Smooth muscle cell of trachea (primary cell): ENCODE measurements at places on chromosomes 1 and 21. TPM values are rescaled to one million over a fixed set of nuclear protein-coding genes. Genes with fewer than 3 reads are reported as not detected.

HAO2 gene
- total RNA-seq, result not detected in 2 replicates

FCRL2 gene
- not detected in 2 replicates for total RNA-seq

CCDC27 gene
- total RNA-seq, result not detected in 2 replicates

TNFRSF9 gene
- total RNA-seq, result 0.17 TPM in 1 of 2 replicates, not detected in the other

KRTAP19-1 gene
- total RNA-seq, result not detected in 2 replicates

NTMT2 gene
- not detected in 2 replicates for total RNA-seq

ZNF683 gene
- total RNA-seq, result not detected in 2 replicates

DPM3 gene
- total RNA-seq, result 24.6 and 27.6 TPM in 2 replicates

IFNLR1 gene
- total RNA-seq, result not detected in 2 replicates

ERG gene
- 0.44 TPM in 1 of 2 replicates, not detected in the other for total RNA-seq

CYP4A22 gene
- total RNA-seq, result not detected in 2 replicates

LGR6 gene
- not detected in 2 replicates for total RNA-seq

CRP gene
- total RNA-seq, result not detected in 2 replicates

MCOLN3 gene
- total RNA-seq, result 5.8 and 6.1 TPM in 2 replicates
